ENCODE measurements at places on chromosomes 2 and 18.

- no peak for DNase-seq
Measured at GRCh38 chr2:237044281-237044680, 41.4 kb upstream of the COPS8 start.

- DNase-seq = no peak
Measured at GRCh38 chr2:44005846-44006245, 10.1 kb upstream of the LRPPRC start.

- peak; percentile 91 for DNase-seq
Measured at GRCh38 chr2:120287183-120288015, 34.7 kb downstream of the RALB start.

DNA sequence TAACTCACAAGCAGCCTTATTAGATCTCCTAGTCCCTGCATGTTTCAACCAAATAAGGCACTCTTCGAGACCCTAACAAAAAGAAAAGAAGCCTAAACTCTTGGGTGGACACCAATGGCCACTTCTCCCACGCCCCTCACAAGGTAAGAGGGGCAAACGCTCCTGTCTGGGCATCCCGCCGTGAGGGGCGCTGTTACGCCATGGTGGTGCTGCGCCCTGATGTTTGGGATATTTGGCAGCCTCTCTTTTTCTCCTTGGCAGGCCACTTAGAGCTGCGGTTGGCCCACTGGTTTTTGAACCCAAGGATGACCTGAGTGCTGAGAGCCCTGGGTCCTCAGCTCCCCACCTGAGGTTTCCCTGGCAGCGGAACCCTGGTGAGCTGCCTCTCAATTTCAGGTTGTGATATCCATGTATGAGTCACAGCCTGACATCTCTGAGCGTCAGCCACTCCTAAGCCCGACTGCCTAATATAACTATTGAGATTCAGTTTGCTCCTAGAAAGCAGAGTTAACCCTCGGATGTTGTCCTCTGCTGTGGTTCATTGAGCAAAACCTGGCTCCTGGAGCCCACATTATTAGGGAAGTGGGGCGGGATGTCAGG, 103.3 kb downstream of the COL6A3 start:
- peak; percentile 42 for DNase-seq

DNA sequence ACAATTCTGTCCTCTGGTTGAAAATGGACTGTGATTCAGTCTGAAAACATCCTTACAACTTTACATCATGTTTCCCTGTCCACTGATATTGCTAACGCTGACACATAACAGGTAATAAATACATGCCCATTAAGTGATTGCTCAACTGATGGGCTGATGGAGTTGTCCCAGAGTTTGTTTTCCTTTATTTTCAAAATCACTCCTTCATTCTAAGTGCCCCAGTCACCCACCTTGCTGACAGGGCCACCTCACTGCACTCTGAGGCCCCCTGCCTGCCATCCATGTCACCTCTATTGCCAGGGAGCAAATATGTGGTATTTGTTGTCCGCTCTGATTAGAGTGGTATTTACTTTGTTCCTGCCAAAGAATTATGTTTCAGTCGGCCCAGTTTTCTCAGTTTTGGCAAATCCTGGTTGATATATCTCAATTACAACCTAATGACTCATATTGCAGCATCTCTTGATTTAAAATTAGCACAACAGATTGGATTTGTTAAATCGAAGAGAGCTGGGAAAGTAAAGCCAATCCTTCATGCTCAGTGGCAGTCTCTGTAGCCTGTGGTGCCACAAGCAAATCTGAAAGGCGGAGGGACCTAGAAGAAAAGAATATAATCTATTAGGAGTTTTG, 105.1 kb downstream of the RDH14 start:
- peak; percentile 81 for DNase-seq

DNA sequence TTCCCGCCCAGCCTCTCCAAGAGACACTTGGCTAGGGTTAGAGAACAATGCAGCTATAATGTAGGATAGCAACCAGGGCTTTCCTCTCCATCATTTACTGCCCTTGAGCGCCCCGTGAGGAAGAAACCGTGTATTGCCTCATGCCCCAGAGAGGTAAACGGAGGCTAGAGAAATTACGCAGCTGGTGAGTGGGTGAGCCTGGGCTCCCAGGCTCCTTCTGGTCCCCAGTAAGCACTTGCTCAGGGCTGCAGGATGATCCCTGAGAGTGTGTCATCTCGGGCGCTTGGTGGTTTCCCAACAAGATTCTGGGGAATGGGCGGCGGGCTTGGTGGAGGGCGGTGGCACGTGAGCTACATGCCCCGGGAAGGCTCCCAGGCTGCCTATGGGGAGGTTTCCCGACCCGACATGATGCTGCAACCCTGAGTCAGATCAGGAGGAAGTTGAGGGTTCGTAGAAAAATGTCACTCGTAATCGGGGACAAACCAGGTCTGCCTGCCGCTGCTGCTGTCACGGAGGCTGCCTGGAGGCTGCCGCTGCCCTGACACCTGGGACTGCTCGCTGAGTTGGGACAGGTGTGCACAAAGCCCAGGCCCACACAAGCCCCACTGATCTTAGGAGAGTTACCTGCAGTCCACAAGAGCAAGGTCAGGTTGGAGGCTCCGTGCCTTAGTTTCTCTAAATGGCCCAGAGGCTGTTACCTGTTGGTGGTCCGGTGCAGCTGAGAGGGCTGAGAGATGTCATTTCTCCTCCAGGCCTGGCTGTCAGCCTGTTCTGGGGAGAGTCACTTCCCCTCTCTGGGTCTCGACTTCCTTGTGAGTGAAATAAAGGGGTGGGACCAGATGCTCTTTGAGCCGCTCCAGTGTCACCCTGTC, at the start of gene GPR55:
TSS of gene GPR55 (minus strand) at position 773 of the 872 bp plus-strand sequence. CDS start 14,280 bp downstream, outside the sequence.
- no peak for DNase-seq

Data from fibroblast of skin of back (primary cell).